ENCODE measurements at places on chromosomes 1 and 21.
A peak's percentile ranks its signal among the peaks of the same experiment; 100 is the strongest.

GRCh38 chr1:11570821-11571380 lies 83.3 kb downstream of the FBXO2 start:
- no peak for DNase-seq

DNA sequence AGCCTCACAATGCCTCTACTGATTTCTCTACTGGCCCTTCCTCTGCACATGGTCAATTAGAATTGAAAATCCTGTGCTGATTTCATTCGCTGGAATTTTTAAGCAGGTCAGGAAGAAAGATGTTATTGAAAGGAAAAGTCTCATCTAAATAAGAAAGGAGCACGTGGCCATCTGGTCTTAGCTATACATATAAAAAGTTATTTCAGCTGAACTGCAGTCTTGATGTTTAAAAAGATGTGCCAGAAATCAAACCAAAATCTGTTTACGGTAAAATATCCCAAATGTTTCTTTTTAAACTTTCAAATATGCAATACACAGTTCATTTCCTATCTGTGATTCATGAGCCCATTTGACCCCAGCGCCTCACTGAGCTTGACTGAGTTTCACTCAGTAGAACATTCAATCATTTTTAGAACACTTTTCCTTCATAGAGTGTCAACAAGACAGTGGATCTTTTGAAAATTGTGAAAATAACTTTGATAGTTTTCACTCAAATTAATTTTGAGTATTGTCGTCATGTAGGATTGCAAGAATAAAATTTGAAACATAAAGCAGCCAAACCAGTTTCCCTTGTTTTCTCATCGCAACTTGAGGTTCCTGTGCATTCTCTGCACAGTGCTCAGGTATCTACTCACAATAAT lies 293.6 kb downstream of the PTPRC start:
- DNase-seq: peak; percentile 61

DNA sequence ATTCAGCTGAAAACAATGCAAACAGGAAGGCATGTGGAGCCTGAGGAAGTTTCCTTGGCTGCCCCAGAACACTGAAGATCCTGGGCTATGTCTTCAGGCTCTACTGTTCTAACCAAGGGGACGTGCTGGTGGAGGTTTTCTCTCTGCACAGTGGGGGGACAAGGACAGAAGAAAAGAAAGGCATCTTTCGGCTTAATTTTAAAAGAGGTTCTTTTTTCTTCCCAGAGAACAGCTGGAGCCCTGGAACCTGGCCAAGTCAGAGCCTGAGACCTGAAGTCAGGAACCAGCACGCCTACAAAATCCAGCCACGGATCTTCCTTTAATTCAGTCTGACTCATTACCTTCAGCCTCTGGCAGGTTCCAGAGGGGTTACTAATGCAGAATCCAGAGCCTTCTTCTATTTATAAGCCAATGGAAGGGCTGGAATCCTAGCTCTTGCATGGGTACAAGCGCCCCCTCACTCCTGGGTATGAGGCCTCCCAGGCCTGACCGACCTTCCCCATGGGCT lies 19.8 kb downstream of the CTNNBIP1 start:
- DNase-seq: peak; percentile 95

DNA sequence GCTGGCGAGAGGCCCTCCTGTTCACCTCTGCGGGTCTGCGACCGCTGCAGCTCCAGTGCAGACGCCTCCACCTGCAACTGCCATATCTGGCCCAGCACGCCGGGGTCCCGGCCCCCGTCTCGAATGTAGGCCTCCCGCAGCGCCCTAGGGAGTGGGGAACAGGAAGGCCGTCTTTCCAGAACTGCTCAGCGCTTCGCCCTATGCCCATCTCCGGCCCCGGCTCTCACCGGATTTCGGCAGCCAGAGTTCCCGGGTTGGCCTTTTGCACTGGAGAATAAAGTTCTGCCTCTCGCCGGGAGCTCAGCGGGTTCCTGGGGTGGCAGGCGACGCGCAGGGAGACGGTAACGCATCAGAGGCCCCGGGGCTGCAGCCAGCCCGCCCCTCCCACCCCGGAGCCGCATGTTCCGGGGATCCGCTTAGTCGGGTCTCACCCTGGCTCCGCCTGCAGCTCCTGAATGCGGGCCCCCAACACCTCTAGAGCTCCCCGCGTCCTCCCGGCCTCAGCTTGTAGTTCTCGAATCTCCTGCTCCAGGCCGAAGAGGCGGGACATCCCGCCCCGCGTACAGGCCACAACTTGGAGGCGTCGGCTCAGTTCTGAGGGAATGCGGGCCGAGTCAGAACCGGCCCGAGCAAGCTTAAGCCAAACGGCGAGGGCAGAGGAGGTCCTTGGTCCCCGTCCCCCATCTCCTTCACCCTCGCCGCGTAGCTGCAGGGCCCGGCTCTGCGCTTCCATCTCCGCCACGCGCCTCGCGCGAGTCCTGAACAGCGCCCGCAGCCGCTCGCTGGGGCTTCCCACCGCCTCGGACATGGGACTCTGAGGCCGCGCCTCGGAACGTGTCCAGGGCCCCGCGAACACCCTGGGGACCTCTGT lies 1.1 kb downstream of the CCDC17 start:
- DNase-seq: no peak

DNA sequence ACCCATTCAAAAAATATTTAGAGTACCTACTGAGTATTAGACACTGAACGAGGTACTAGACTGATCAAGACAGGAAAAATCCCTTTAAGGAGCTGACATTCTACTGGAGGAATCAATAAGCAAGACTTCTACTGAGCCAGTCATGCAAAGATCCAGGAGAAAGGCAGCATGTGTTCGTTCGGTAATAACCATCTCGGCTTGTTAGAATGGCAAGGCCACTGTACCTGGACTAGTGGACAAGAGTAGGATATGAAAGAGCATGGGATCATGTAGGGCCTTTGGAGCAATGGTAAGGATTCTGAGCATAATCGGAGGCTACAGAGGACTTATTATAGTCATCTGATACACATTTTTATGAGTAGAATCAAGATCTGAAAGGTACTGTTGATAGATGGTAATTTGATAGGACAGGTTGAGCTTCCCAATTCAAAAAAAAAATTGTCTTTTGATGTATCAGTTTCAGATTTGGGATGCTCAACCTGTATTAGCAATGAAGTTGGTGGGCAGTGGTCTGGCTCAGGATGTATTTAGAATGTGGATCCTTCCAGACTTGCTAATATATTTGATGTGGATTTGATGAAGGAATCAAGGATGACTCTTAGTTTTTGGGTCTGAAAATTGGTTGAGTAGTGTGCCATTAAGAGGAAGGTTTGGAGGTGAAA lies 2.3 kb downstream of the COX20 start:
- no peak for DNase-seq

GRCh38 chr1:94694226-94694915 lies 125.8 kb upstream of the SLC44A3 start:
- DNase-seq: no peak

- no peak for DNase-seq
These were observed 28.2 kb downstream of the UROD start for GRCh38 chr1:45040297-45040696.

DNA sequence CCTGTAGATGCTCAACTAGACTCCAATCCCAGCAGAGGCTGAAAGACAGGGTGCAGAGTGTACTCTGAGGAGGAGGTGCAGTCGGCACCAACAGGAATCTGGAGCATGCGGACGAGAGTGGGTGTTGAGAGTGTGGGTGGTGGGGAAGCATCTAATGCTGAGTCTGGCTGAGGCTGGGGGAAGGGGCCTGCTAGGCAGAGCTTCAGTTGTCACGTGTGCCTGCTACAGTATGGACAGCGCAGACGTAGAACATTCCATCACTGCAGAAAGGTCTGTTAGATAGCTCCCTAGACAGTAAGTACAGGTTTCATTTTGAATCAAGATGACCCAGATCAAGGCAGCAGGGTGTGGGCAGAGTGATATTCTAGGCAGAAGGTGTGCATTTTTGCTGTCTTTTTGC lies 23.1 kb downstream of the SNAP47 start:
- DNase-seq: no peak

DNA sequence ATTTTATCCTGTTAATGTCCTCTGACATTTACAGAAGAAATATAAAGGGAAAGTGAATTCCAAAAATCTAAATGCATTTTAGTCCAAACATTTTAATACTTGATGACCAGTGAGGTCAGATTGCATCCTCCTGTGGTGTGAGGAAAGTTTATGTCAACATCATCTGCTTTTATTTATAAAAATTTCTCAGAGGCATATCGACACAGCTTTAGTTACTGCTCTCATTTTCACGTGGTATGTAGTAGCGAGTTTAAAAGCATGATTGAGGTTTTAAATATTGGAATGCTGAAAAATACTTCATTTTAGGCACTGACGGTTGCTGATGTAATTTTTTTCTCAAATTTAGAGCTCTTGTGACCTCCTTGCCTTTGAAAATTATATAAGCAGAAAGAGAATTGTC lies 234.8 kb downstream of the HMCN1 start:
- no peak for DNase-seq

DNA sequence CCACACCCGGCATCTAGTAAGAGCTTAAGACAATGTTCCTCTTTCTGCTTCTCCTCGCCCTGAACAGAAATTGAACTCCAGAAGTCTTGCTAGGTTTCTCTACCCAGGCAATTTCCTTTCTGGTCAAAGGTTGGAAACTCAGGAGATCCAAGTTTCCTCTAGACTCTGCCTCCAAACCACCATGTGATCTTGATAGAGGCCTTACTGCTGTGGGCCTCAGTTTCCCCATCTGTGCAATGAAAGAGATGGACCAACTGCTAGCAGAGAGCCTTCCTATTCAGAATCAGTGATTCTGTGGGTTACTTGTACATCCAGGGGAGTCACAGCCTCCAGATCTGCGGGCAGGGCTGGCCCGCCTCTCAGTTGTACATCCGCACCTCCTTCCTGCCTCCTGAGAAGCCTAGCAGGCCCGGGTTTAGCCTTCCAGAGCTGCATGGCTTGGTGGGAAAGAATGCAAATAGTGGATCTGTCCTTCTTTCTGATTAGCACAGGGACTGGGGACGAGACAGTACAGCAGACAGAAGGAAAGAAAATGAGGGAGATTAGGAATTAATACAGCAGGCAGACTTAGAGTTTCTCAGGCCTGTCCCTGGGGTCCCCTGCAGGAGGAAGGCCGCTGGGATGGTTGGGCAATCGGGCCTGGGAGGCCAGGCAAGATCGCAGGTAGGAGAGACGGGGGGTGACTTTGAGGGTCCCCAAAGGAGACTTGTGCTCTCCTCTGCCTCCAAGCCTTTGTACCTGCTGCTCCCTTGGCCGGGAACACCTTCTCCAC lies 83.9 kb downstream of the PAX7 start:
- DNase-seq: no peak

DNA sequence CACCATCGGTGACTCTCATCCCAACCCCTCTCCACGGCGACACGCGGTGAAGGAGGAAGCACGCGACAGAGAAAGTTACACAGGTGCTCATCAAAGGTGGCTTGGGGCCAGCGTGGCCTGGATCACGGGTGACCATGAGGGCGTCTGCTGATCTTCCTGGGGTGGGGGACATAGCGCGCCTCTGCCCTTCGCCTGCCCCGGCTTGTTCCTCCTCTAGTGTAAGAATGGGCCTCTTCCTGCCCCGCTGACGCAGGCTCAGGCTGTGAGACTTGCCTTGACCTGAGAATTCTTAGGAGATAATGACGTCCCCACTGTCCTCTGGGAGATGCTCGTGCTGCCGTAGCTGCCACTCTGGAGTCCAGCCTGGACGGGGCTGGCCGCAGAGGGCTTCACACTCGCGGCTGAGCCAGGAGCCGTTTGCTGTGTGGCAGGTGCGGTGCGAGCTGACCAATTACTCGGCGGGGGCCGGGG lies 39.0 kb upstream of the TMEM52 start:
- DNase-seq: no peak

GRCh38 chr1:53332833-53333232 lies 5.0 kb upstream of the LRP8 start:
- no peak for DNase-seq

DNA sequence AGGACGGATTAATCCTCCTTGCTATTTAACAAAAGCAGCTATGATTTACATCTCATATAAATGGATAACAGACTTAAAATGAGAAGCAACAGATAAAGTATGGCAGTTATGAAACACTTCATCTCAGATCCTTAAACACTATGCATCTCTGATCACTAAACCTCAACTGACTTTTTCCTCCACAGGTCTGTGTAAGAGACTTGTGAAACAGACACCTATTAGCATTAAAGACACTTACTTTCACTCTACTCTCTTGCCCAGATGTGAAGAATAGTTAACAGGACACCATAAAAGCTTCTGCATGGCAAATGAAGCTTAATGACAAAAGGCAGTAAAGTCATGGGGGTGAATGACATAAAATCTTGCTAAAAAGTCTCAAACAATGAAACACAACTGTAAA lies 6.2 kb downstream of the LIN9 start:
- no peak for DNase-seq

GRCh38 chr1:21188235-21188634 lies 11.5 kb upstream of the EIF4G3 start:
- no peak for DNase-seq

- DNase-seq: peak; percentile 99
These were observed 16.4 kb downstream of the INPP5B start for GRCh38 chr1:37930246-37931101.

- no peak for DNase-seq
These were observed 54.1 kb downstream of the PALMD start for GRCh38 chr1:99700020-99700419.

- peak; percentile 77 for DNase-seq
These were observed 1.2 kb downstream of the SYTL1 start for GRCh38 chr1:27342778-27343638.

GRCh38 chr1:92929461-92929860 lies 31.8 kb downstream of the DIPK1A start:
- no peak for DNase-seq

DNA sequence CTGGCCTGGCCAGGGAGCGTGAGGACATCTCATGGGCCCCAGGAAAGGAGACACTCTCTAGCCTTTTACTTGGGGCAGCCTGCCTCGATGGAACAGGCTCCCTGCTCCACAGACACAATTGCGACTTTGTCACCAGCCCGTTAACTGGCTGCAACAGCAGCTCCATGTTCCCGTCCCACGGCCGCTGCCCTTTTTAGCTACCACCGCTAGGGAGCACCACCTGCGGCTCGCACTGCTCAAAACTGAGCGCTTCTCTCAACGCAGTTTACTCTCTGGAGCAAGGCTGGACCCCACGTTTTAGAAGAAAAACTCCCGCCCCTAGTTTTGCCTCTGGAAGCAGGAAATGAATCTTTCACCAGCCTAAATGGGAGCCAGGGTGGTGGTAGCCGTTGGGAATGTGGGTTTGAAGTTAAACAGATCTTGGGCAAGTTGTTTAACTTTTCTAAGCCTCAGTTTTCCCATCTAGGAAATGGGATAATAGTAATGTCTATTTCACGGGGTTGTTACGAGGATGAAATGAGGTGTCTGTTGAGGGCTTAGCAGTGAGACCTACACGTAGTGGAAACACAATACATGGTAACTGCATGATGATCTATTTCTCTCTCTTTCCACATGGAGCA lies 3.5 kb upstream of the LRRC38 start:
- no peak for DNase-seq
